Glutamatergic neuron (in vitro differentiated cells): ENCODE measurements at places on chromosomes 3 and 15.

DNA sequence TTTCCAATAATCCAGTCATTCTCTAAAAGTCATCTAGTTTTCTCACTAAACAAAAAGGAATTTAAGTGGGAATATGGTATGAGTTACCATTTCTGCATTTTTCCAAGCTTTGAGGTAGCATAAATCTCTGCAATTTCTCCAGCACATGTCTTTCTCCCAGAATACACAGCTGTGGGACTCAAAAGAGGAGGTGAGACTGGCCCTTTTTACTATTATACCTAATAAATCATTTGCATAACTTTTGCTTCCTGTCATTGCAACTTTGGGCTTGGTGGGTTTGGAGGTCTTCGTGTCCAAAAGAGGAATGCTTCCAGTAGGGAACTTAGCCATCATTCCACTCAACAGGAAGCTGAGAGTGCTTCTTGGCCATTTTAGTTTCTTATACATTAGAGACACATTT, 94.8 kb downstream of the FMN1 start:
- no peak for DNase-seq

GRCh38 chr3:150521463-150521862, 24.8 kb downstream of the SERP1 start:
- no peak for DNase-seq

DNA sequence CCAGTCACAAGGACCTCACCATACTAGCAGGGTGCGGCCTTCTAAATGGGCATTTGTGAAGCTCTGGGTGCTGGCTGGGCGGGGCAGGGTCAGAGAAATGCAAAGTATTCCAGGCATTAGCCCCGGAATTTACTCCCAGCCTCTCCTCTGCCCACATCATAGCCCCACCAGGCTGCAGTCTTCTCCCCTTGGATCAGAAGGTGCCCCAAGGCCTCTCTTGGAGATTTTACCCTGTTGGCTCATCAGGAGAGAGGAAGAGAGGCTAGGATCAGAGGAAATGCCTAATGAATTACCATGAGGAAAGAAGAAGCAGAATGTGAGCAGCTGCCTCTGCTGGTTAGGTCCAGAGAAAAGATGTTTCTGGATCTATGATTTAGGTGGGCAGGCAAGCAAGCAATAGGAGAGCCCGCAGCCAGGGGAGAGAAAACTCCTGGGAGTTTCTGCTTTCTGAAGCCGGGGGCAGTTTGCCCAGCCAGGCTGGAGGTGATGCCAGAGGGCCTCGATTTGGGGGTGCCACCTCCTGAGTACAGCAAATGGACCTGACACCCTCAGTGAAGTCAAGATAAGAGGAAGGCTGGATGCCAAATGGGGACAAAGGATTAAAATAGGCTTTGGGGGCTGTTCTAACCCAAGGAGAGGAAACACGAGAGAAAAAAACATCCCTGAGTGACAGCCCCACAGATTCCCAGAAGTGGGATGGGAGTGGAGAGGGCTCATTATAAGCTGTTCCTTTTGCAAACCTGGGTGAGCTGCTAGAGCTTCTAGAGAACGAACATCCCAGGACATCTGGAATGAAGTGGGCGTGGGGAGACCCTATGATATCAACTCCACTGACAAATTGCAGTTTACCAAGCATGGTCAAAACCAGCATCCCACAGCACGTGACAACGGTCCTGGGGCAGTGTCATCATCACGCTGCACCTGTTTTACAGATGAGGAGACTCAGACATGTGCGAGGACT, 65.4 kb downstream of the BDH1 start:
- DNase-seq = no peak

- DNase-seq = no peak
Measured at GRCh38 chr15:45486317-45486716, 36.2 kb downstream of the SLC30A4 start.

GRCh38 chr15:101501703-101502373, 12.3 kb upstream of the PCSK6 start:
- DNase-seq = peak; percentile 40

GRCh38 chr3:6567241-6567640, 293.7 kb upstream of the GRM7 start:
- DNase-seq = no peak

DNA sequence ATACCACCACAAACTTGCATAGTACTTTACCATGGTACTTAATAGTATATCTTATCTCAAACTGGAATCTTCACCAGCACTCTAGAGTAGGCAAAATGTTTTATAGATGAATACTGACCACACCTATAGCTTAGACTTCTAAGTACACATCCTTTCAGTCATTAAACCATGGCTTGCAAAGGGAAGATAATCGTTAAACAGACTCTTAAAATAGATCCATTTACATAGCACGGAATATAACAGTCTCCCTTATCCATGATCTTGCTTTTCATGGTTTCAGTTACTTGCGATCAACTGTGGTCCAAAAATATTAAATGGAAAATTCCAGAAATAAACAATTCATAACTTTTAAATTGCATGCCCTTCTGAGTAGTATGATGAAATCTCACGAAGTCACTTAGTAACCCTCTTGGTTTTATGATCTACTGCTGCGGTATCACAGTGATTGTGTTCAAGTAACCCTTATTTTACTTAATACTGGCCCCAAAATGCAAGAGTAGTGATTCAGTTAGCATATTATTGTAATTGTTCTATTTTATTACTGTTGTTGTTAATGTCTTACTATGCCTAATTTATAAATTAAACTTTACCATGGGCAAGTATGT, 111.4 kb downstream of the HERC1 start:
- DNase-seq = no peak

GRCh38 chr3:60250206-60250605, 1001.0 kb downstream of the FHIT start:
- no peak for DNase-seq

DNA sequence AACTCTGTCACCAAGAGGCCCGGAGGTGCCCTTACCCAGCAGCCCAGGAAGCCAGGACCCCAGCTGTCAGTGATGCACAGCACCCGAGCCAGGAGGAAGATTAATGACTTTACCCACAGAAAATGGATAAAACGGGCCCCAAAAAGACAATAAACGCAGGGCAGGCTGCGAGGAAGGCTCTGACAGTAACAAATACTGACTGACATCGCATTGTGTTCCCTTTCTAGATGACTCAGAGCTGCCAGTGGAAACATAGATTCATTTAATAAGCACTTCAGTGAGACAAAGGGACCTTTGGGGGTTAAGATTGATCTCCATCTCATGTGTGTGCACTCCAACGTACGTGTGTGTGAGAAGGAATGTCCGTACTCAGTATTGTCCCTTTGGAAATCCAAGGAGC, 225.3 kb upstream of the PPP2R3A start:
- DNase-seq = no peak

- DNase-seq = no peak
Measured at GRCh38 chr15:78540871-78541743, 863 bp downstream of the PSMA4 start.

DNA sequence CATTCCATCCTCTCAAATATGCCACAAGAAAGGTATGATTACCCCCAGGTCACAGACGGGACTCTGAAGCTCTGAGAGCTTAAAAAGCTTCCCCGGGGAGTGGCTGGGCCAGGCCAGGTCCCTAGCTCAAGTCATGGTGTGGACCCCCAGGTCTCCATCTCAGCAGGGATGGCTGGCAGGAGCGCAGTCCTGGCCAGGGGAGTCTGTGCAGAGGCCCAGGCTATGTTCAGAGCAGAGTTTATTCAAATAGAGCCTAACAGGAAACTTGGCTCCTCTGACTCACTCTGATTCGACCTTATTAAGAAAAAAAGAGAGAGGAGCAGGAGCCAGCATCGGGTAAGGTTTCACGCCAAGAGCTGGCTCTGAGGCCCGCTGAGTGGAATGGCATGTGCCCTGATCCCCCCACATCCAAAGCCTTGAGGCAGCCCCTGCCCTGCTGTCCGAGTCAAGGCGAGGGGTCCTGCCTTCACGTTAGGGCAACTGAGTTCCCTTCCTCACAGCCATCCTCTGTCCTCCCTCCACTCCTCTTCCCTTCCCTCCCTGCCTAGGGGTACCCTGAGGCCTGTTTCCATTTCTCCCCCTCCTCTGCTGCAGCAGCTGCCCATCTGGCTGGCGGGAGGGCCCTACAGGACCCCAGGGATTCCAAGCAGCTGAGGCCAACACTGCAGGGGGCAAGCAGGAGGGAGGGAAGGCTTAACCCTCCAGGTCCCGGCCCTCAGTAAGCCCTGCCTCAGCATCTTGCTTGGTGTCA, 1.9 kb upstream of the LOXL1 start:
- DNase-seq = peak; percentile 74

- DNase-seq = peak; percentile 84
Measured at GRCh38 chr3:180036671-180037455, at the start of gene PEX5L. TSS of gene PEX5L (minus strand) at chr3:180036937. CDS start at chr3:180036599, 338 bp downstream.

DNA sequence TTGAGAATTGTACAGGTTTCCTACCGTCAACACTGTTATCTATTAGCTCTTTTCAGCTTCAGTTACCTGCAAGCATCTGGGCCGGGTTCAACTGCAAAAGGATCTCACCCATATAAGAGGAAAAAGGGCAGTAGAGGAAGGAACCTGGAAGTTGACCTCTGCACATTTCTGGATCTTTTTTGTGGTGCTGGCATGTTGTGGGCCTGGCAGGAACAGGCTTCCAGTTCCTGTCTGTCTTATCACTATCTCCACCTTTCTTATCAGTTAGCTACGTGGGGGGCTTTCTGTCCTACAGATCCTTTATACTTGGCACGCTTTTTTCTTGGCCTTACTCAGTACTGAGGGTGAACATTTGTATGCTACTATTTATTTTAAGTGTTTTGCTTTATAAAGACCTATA, 42.2 kb upstream of the TJP1 start:
- DNase-seq = no peak

GRCh38 chr3:123658118-123658851, 73.4 kb upstream of the HACD2 start:
- no peak for DNase-seq

DNA sequence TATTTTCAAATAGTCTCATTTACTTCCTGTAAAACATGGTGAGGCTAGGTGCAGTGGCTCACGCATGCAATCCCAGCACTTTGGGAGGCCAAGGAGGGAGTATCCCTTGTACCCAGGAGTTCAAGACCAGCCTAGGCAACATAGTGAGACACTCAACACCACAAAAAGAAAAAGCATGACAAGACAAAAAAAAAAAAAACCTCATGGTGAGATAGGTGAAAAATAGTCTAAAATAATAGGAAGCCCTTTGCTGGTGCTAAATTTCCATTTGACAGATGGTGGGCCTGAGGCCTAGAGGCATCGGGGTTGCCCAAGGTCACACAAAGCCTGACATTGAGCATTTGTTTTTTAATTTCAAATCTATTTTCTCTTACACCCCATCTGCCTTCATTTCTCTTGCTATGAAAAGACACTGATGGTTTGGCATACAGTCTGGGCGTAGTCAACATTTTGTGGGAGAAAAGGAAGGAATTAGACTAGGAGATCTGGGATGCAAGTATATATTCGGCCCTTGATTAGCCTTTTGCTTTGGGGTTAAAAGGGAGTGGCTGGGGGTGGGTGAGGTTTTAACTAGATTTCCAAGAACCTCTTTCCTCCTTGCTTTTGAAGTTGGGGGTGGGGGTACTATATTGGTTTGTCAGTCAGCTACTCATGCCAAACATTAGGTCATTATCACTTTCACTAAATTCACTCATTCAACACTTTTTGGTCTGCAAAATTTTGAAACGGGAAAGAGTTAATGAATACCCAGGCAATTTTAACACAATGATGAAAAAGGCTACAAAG, 11.3 kb downstream of the RAB8B start:
- no peak for DNase-seq

GRCh38 chr3:29919571-29919970, 638.7 kb downstream of the RBMS3 start:
- DNase-seq = no peak

DNA sequence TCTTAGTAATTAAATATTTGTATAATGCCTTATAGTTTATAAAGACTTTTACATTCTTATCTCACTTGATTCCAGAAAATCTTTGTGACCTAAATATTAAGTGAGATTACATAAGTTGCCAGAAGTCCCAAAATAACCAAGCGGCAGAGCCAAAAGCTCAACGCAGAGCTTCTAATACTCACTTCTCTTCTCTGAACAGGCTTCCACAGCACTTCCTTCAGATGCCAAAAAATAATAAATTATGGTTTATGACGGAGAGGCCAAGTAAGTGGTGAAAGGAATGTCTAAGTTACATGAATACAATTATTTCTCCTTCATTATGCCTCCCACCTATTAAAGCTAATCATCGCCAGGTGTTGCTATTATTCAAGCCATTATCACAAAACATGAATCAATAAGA, 110.3 kb downstream of the GBE1 start:
- no peak for DNase-seq

DNA sequence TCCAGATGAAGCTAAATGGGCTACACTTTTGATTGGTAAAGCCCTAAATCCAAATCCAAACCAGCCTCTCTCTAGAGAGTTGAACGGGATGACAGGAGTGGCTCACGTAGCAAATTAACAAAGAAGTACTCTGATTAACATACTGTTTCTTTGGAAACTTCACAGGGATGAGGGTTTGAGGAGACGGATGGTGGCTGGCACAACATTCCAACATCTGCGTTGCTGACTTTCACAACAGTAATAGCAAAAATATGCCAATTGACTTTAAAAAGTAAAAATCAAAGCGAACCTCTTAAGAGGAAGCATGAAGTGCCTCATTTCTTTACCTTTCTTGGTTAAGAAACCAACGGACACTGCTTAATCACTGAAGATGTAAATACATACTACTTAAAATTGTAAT, 181.4 kb downstream of the TBL1XR1 start:
- no peak for DNase-seq

GRCh38 chr15:75185271-75186029, 16.2 kb upstream of the C15orf39 start:
- no peak for DNase-seq

DNA sequence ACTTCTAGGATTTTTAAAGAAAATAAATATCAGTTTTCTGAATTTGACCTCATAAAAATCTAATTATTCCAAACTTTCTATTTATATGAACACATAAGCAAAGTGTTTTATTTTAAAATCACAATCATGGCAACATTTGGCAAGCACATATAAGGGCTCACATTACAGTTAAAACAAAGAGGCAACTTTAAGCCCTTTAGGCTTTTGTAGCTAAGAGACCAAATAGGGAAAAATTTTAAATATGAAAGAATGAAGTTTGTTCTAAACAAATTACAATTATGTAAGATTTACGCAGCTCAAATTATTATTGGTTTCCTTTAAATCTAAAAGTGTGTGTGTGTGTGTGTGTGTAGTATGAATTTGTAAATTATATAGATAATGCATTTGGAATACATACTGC, 267.0 kb downstream of the ZIC4 start:
- DNase-seq = no peak

- no peak for DNase-seq
Measured at GRCh38 chr15:57440167-57440566, 63.9 kb downstream of the CGNL1 start.

- DNase-seq = no peak
Measured at GRCh38 chr3:64801856-64802255, 114.1 kb upstream of the ADAMTS9 start.
